ENCODE measurements at places on chromosomes 5 and 9.

GRCh38 chr9:35680331-35681105 lies 6.8 kb downstream of the CA9 start:
- no peak for DNase-seq

- peak; percentile 80 for DNase-seq
These were observed 6.3 kb upstream of the TTLL11 start for GRCh38 chr9:122099271-122099869.

DNA sequence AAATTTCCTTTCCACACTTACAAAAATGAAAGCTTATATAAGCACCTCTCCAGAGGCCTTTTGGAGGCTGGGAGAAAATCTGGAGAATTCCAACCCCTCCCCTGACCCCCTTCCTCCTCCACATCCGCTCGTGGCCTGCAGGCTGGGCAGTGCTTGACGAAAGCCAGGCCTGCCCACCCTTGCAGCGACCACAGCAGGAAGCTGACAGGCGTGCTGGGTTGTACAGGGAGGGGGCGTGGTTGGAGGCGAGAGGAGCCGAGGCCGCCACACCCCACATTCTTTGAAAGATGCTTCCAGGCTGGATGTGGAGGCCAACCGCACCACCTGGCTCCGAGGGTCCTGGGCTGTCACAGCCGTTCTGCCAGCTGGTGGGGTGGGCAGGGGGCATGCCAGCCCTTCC lies 47.8 kb upstream of the IER5L start:
- DNase-seq, result peak; percentile 81

DNA sequence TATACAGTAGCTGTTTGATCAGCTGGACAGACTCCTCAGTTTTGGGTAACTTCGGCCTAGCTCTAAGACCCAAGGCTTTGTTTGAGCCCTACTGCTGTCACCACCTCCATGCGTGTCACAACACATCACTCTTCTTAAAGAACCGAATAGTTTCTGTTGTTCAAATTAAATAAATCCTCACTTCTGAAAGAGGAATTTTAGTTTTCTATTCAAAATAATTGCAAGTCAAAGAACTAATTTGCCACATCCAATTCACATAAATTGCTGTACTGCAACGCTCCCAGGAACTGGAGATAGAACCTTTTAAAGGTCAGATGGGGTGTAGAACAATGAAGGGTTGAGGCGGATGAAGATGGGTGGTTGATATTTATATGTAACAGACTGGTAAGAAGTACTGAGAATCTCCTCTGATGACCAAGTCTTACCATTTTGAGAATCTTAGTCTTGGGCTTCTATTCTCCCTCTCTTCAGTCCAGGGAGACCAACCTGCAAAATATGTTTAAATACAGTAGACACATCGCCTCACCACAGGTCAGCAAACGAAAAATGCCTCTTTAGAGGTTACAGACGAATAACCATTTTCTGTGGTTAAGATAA lies 1.6 kb downstream of the NREP start:
- DNase-seq, result no peak

DNA sequence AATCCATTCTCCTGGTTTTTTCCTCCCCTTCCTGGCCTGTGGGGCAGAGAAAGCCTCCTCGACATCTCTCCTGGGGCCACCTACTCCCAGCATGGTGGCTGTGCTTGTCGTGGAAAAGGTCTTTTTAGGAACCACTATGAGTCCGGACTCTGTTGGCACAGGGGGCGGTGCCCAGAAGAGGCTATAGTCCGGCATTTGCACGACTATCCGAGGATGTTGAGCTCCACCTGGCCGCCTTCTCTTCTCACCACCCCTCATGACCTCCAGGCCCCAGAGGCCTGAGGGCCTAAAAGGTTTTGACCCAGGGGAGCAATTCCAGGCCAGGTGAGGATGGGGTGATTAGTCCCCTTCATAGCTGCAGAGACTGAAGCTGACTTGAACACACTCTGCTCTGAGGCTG lies 14.1 kb downstream of the CSF2 start:
- DNase-seq, result no peak

All from uterus (tissue), 4 donors.